Midbrain (tissue), 1 donor: ENCODE measurements at places on chromosomes 4 and X.

GRCh38 chrX:12471061-12471460 is 320.2 kb upstream of the PRPS2 start:
- no peak for DNase-seq

DNA sequence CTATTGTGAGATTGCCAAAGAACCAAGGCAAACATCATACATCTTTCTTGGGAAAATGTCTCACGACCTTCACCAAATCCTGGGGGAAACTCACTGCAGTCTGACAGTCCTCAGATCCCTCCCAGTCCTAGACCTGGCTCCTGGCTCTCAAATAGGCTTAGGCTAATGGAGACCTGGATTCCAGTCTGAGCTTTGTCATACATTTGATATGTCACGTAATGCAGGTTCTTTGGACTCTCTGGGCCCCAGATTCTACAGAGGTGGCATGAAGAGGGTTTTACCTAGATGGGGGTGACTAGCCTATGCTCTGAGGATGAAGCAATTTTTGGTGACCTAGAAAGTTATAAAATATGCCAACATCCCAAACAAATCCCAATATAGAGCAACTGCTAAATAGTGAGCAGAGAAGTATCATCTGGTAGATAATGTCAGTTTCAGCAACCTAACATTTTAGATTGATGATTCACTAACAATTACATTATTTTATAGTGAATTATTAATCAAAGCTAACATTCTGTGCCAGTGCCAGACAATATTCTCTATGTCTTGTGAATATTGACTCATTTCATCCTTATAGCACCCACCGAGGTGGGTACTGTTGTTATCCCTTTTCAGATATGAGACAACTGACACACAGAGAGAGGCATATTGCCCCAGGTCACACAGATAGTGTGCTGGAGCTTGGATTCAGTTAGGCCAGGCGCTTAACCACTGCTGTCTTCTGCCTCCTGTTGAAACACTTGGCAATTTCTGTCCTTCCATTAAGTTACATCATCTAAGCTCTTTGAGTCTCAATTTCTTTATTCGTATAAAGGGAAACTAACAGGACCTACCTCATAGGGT is 195.4 kb upstream of the MAMLD1 start:
- no peak for DNase-seq

DNA sequence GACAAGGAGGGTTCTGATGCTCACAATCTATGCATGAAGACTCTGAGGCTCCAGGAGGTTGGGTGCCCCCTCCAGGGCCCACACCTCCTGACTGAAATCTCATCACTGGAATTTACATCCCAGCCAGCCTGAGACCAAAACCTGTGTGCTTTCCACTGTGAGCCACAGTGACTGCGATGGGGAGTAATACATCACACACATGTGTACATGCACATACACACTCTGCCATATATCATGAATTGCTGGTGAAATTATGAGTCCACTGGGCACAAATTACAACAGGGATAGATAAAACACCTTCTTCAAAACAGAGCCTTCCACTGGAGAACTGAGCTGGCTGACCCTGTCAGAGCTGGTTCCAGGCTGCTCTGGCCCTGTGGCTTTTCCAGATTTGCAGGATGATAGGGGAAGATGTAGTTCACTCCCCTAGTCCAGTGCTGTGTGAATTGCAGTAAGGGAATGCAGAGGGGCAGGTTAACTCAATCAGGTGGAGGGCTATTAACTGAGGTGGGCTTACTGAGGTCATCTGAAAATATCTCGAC is 35.8 kb upstream of the MSX1 start:
- DNase-seq, result no peak

DNA sequence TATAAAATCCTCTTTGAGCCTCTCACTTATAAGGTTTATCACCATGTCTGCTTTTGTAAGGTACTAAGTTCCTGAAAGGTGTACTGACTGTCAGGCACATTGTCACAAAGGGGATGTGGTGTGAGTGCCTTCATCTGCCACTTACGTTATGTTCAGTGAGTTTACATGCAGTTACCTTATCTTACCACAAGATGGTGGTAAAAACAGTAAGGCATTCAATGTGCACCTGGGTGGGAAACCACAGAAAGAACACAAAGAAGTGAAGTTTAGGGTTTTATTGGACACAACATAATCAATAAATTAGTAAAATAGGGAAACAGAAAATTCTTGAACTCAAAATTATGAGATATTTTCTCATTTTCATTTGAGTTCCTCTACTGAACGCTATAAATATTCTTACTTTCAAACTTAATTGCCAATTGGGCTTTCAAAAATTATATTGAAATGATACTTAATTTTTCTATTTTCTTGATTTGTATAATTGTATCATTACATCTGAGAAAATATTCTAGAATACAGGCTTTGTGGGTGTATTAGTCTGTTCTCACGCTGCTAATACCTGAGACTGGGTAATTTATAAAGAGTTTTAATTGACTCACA is 650.8 kb downstream of the PCDH7 start:
- peak; percentile 42 for DNase-seq

- DNase-seq, result no peak
Observed at GRCh38 chr4:189113389-189113888, 827.2 kb upstream of the FRG1 start.

DNA sequence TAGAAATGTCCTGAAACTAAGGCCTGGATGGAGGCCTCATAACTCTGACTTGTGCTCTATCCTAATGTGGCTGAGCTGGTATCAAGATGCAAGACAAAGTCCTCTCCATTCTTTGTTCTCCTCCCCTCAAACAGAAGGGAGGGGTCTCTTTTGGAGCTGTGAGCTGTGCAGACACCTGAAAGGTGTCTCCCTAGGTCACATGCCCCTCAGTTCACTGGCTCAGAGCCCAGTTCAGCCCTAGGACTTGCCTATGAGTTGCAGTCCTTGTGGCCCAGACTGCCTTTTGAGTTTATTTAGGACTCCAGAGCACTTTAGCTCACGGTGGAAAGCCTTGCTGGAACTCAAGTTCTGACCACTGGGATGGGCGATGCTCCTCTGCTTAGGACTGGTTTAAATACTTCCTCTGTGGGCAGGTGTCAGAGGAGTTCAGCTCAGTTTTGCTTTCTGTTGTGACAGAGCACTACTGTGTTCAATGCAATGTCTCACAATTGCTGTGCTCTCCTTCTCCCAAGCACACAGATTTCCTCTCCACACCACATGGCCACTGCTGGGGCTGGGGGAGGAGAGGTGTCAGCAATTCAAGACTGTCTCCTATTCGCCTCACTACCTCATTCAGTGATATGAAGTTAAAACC is 84.8 kb upstream of the ZNF827 start:
- no peak for DNase-seq

DNA sequence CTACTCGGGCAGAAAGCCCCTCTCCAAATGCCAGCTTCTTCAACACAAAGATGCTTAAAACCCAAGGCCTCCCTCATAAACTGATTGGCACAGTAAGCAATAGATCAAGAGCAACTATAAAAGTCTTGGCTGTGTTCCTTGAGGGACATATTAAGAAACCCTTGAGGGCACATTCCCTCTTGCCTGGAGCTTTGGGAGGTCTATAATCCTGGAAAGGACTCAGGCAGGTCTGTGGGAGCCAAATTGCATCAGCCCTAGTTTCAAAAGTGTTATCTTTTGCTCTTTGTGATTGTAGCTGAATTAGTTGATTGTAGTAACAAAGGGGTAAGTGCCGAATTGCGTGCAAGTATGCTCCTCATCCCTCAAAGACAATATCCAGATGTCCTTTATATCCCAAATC is 18.6 kb upstream of the SETD7 start:
- no peak for DNase-seq

GRCh38 chr4:143438710-143439109 is 74.8 kb upstream of the SMARCA5 start:
- DNase-seq, result no peak
